Pons (tissue), 1 donor: ENCODE measurements at places on chromosomes 13 and 19.

DNA sequence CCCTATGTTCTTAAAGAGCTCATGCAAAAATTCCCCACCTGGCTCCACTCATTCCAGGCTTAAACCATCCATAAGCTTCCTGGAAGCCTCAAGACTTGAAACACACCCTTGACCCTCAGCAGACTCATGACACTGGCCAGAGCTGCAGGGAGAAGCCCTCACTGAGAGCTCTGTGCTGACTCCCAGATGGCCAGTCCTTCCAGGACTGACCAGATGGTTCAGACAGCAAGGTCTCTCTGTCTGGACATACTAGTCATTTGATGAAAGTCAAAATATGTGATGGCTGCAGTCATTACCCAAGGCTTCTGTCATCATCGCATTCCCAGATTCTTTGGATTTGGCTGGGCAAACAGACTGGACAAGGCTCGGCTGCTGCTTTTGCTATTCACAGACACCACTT, 397.4 kb downstream of the FOXO1 start:
- DNase-seq, result no peak

- DNase-seq, result no peak
Observed at GRCh38 chr19:6215701-6216235, 64.0 kb downstream of the MLLT1 start.

DNA sequence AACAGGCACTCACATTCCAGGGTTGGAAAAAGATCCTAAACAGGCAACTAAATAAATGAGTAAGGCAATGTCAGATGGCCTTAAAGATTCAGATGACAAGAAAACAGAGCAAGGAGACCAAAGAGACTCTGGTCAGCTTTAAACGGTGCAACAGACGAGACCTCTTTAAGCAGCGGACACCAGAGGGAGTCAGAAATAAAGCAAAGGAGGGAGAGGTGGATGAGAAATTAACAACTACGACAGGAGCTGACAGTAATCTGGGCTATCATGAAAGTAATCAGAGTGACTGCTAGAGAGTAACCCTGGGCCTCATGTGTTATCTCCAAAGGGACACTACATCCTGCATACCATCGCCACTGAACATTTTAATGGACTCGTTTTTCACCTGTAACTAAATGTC, 1.1 kb downstream of the ZNF550 start:
- DNase-seq, result no peak

- no peak for DNase-seq
Observed at GRCh38 chr19:996051-996838, 4.0 kb upstream of the GRIN3B start.

DNA sequence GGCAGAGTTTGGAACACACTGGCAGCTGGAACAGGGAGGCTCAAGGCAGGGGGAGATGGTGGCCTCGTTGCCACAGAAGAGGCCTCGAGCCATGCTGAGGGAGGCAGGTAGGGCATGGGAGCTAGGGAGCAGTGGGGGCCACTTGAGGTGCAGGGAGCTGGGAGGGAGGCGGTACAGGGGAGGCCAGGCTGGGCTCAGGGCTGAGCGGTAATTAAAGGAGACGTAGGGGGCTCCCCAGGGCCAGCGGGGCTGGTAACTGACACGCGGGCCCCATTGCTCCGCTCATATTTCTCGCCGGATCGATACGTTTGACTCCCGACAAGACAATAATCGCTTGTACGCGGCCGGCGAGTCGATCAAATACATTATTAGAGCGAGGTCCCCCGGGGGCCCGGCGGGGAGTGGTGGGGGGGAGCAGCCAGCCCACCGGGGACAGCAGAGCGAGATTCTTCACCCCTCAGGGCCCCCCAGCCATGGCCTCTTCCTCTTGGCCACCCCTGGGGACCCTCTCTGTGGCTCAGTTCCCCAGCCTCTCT, 2.4 kb upstream of the POU2F2 start:
- no peak for DNase-seq

GRCh38 chr13:84946192-84946591, 853.0 kb downstream of the SLITRK6 start:
- DNase-seq, result no peak

- DNase-seq, result no peak
Observed at GRCh38 chr13:23087880-23088279, 92.9 kb upstream of the SGCG start.

DNA sequence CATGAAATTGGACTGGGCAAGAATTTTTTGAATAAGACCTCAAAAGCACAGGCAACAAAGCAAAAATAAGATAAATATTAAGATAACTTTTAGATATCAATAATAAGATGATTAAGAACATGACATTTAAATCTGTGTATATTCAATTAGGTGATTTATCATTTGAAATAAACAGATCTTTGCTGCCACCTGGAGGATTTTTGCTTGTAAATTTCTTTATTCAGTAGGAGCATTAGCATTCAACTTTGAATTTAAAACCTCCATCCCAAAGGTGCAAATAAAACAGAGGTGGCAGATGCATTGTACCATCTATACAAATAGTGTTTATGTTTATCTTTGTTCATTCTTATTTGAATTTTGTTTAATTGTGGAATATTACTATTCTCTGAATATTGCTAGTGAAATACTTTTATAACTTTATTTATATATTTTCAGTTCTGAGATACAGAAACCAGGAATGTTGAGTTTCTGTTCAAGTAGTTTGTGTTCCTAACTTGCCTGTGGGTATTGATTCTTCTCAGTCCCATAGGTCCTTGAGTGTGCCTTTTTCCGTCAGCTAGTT, 20.9 kb downstream of the COG6 start:
- DNase-seq, result peak; percentile 74

DNA sequence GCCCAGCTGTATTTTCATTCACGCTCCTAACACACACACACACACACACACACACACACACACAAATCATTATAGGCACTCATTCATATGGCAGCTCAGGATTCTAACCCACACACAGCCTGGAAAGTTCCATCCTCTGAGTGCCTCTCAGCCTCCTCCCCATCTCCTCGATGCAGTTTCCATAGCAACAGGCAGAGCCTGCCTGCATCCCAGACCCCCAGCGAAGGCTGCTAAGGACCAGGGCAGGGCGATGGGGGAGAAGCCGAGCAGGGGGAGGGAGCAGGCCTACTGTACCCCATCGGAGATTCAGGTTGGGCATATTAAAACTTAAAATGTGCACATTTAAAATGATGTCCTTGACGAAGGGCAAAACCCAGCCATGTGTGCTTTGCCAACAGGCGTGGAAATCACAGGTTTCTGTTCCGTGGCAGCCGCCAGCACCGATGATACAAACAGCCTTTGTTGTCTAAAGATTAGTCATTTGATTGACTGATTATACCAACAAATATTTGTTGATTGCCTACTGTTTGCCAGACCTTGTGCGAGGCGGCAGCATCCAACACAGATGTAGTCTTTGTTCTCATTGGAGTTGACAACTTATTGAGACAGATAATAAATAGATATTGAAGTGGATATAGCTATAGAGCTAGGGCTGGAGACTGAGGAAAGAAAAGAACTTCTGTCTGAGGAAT, 43.8 kb upstream of the USP29 start:
- DNase-seq, result peak; percentile 24

DNA sequence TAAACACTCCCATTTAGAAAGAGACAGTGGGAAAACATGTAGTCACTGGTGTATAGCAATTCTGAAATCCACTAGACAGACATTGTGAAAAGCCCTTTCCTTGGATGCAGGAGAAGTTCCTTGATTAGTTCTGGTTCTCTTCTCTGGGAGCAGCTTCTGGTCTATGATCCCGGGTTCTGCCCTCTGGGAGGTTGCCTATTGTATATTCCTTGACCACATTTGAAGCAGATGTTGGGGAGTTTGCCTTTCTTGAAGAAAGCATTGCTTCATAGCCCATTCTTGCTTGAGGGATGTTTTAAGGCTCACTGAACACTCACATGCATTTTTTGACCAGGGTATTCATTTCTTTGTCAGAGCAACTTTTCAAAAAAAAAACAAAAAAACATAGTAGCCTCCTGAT, 211.9 kb downstream of the NDFIP2 start:
- DNase-seq, result no peak

- DNase-seq, result no peak
Observed at GRCh38 chr19:7582446-7582845, 13.2 kb upstream of the CAMSAP3 start.

- no peak for DNase-seq
Observed at GRCh38 chr13:27679896-27680295, 58.2 kb downstream of the POLR1D start.

DNA sequence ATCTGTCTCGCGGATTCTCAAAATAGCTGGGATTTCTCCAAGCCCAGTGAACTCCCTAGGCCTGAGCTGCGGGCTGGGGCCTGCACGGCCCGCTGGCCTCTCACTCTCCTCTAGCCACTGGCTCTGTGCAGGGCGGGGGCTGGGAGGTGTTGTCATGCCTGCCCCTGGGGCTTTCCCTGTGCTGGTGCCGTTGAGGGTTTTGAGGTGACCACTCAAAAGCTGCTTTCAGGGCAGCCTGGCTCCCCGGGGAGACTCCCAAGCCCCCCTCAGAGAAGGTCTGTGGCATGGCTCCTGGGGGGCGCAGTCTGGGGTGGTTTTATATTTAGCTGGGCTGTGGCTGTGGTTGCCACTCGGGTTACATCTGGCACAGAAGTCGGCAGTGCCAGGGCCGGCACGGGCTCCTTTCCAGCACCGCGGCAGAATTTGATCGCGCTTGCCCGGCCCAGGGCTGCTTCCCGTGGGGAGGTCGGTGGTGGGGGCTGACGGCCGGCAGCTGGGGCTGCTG, 10.0 kb downstream of the NDUFB7 start:
- peak; percentile 55 for DNase-seq

DNA sequence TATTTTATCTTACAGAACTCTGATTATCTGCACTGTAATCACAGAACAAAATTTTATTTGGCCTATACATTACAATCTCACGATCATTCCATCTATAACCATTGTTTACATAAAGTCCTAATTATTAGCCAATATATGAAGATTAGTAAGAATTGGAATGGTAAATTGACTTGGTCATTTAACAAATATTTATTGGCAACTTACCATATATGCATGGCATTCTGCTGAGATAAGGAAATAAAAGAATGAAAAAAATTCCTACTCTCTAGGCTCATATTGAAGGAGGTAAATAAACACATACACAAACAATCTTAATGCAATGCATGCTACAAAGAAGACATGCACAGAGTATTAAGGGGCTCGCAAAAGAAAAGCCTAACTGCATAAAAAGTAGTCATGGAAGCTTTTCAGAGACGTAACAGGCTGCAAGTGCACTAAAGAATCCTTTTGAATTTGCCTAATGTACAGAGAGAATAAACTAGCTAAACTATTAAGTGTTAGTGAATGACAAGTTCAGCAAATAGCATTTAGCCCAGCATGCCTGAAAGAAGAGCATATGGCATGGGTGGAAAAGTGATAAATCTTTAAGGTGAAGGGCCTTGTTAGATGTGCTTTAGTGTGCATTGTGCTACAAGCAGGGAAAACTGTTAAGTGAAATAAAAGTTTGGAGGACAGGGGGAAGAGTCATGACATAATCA, 1131.1 kb downstream of the PCDH9 start:
- DNase-seq, result no peak

GRCh38 chr13:92677571-92677970, 549.0 kb upstream of the GPC6 start:
- no peak for DNase-seq

DNA sequence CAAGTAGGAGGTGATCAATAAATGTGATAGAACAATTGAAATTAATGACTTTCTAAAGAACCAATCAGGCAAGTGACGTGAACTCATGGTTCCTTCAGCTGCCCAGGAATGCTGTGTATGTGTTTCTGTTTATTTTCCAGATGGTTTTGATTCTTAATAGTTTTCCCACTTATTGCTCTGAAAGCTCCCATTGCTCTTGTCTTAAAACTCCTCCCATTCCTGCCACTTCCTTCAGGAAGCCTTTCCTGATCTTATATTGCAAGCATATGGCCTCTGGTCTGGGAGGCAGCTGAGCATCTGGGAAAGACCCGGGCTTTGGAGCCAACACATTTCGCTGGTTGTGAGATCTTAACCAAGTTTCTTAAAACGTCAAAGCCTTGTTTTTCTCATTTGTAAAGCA, 17.1 kb upstream of the LATS2 start:
- no peak for DNase-seq

- peak; percentile 76 for DNase-seq
Observed at GRCh38 chr13:18971576-18972219, 209.9 kb downstream of the TUBA3C start.

- no peak for DNase-seq
Observed at GRCh38 chr13:110991991-110992508, 77.2 kb upstream of the ANKRD10 start.

DNA sequence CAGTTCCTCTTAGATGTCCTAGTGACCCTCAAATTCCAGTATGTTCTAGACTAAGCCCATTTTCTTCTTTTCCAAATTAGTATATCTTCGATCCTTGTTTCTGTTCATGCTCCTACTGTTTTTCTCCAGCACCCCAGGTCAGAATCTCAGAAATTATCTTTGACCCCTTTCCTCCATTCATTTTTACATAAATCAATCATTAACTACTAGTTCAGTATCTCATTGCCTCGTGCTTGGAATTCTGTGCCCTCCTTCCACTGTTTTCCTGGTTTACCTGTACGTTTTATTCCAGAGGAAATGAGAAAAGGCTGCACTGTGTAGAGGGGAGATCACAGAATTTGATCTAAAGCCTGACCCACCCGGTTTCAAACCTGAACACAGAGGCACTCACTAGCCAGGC, 107.9 kb downstream of the LRCH1 start:
- no peak for DNase-seq

DNA sequence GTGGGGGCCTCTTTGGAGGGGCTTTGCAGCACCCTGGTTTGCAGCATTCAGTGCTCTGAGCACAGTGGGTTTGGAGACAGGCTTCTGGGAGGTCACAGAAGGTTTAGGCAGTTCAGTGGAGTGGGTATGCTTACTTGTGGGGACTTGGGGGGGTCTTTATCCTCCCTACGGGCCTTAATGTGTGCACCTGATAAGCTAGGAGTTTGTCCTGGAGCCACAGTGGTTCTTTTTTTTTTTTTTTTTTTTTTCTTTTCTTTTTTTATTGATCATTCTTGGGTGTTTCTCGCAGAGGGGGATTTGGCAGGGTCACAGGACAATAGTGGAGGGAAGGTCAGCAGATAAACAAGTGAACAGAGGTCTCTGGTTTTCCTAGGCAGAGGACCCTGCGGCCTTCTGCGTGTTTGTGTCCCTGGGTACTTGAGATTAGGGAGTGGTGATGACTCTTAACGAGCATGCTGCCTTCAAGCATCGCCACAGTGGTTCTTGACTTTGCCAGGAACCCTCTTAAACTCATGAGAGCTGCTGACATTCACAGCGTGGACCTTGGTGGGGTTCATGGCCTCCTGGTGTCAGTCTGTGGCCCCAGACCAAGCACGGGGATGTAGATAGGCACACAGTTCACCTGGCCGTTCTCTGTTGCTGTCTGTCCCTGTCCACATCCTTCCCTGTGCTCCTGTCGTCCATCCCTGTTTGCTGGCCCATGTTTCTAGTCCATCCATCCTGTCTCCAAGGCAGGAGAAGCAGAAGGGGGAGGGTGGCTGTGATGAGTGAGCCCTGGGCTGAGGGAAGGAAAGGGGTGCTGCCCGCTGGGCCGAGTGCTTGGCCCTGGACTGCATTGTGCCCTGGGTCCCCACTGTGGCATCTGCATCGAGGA, 2.7 kb downstream of the EGLN2 start:
- DNase-seq, result no peak
